ENCODE measurements at places on chromosomes 5 and 9. TPM values are rescaled to one million over a fixed set of nuclear protein-coding genes. Genes with fewer than 3 reads are reported as not detected.

Gene TRMT10B
- 6.9 TPM for polyA plus RNA-seq

Gene FST
- 38.4 TPM for polyA plus RNA-seq

Gene CKS2
- 47.0 TPM for polyA plus RNA-seq

GRCh38 chr9:88544245-88544644, 9.3 kb downstream of the NXNL2 start:
- DNase-seq, result no peak

DNA sequence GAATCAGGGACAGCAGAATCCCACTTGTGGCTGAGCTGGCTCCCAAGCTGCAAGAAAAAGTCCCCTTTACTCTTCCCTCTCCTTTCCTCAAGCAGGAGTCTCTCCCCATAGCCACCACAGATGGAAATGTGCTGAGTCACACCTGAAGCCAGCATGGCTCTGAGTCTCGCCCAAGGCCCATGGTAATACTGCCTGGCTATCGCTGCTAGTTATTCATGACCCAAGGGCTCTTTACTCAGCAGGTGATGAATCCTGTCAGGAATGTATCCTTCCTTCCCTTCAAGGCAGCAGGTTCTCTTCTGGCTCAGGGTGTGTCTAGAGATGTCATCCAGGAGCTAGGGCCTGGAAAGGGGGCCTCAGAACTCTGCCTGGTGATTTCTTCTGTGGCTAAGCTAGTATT, 403.3 kb upstream of the PTPRD start:
- DNase-seq, result no peak

DNA sequence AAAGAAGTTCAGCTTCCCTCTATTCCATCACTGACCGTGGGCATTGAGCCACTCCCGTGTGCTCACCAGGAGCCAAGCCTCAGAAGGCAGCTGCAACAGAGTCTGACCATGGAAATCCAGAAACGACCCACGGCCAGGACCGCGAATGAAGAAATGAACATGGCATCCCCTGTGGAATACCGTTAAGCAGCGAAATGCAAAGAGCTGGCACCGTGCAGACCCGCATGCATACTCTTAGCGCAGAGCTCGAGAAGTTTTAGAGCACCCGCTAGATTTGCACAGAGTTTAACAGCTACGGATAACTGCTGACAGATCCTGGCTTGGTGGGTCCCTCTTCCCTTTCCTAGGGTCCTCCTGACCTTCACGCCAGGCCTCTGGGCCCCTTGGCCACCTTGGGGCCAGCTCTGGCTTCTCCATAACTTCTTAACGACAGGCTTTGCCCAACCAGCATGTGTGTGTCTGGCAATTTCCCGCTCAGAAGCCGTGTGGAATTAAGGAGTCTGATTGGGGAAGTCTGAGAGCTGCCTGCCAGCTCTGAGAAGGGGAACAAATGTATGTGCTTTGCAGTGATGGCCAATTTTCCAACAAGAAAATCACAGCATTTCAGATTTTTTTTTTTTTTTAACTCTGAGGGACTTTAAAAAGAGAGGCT, 75.3 kb upstream of the COL5A1 start:
- DNase-seq, result no peak

GRCh38 chr9:33106827-33107621, 30.6 kb upstream of the SMU1 start:
- DNase-seq, result peak; percentile 81

- DNase-seq, result no peak
Observed at GRCh38 chr5:131491749-131492148, 143.3 kb downstream of the RAPGEF6 start.

GRCh38 chr9:34524349-34524748, 1.6 kb upstream of the ENHO start:
- no peak for DNase-seq

- DNase-seq, result no peak
Observed at GRCh38 chr9:84154320-84154719, 173.7 kb downstream of the RMI1 start.
